ENCODE measurements at places on chromosomes 4 and X.

DNA sequence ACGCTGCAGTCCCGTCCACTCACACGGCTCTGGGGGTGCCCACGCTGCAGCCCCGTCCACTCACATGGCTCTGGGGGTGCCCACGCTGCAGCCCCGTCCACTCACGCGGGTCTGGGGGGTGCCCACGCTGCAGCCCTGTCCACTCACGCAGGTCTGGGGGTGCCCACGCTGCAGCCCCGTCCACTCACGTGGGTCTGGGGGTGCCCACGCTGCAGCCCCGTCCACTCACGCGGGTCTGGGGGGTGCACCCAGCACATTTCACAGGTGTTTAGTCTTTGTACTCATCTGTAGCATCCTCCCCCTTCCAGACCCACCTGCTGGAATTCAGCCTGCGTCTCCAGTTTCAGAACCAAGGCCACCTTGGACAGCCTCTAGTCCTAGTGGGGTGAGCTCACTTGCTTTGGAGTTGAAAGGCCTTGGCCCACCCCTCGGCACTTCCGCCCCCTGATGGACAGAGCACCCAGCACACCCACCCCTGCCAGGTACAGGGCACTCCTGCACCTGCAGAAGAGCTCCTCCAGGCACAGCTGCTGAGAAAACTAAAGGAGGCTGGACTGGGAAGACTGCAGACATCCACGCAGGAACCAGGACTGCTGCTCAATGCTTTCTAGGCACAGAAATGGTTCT lies 73.0 kb downstream of the ABLIM2 start:
- DNase-seq, result no peak

GRCh38 chr4:182724414-182724813 lies 192.8 kb downstream of the DCTD start:
- DNase-seq, result no peak

- no peak for DNase-seq
Observed at GRCh38 chrX:45505214-45505613, 304.5 kb upstream of the DIPK2B start.

DNA sequence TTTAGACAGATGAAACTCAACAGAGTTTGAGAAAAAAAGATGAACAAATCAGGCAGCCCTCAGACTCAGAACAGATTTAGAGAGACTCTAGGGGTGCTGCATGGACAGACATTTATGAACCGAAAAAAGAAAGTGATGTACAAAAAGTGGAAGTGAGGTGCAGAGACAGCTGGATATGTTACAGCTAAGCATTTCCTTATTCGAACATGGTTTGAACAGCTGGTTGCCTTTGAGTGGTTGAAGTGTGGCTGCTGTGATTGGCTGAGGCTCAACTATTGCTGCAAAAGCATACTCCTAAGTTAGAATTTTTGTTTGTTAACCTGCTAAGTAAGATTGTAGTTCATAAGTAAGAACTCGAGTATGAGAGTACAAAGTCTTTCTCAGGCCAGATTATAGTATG lies 331.5 kb upstream of the PABPC4L start:
- no peak for DNase-seq

DNA sequence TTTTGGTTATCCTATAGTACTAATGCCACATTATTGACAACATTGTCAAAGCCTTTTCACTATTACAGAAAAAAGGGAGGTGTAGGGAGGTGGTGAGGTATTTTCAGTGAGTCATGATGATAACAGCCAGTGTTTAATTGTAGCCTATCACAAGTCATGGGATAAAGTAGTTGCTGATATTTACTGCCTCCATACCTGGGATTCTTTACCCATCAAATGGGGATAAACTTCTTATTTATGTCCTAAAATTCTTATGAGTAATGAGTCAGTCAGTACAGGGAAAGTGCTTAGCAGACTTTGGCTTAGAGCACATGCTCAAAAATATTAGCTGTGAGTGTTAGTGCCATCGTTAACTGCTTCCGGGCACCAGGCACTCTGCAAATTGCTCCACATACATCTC lies 25.7 kb downstream of the ADGRG2 start:
- DNase-seq, result no peak

GRCh38 chr4:1466034-1466862 lies 60.0 kb upstream of the NKX1-1 start:
- DNase-seq, result no peak
